ENCODE measurements at places on chromosomes 1 and 21. TPM values are rescaled to one million over a fixed set of nuclear protein-coding genes. Genes with fewer than 3 reads are reported as not detected.

HSF2BP gene
- 0.95 TPM for total RNA-seq

CNKSR1 gene
- total RNA-seq = 28.1 TPM

OR2L2 gene
- total RNA-seq = not detected

PTTG1IP gene
- total RNA-seq = 136 TPM

EDARADD gene
- total RNA-seq = not detected

PPIAL4G gene
- total RNA-seq = not detected

OR2G6 gene
- not detected for total RNA-seq

KLHDC8A gene
- not detected for total RNA-seq

KRTAP21-2 gene
- not detected for total RNA-seq

ATF3 gene
- 11.1 TPM for total RNA-seq

FAM110D gene
- total RNA-seq = not detected

C1orf115 gene
- 5.1 TPM for total RNA-seq

PROK1 gene
- total RNA-seq = not detected

SLAMF6 gene
- total RNA-seq = not detected

MR1 gene
- total RNA-seq = 11.3 TPM

G0S2 gene
- 4.0 TPM for total RNA-seq

ACAP3 gene
- 41.1 TPM for total RNA-seq

SOX13 gene
- total RNA-seq = 27.9 TPM

MMEL1 gene
- total RNA-seq = 5.6 TPM

OR11L1 gene
- not detected for total RNA-seq

LHX8 gene
- not detected for total RNA-seq

DMRTA2 gene
- total RNA-seq = 0.19 TPM

FCER1G gene
- not detected for total RNA-seq

SPATA21 gene
- not detected for total RNA-seq

TRPM2 gene
- total RNA-seq = not detected

DSCAM gene
- total RNA-seq = not detected

LPGAT1 gene
- total RNA-seq = 67.7 TPM

ADORA1 gene
- 1.5 TPM for total RNA-seq

NPPB gene
- total RNA-seq = not detected

KIF21B gene
- total RNA-seq = 5.9 TPM

PIGR gene
- total RNA-seq = 367 TPM
